ENCODE measurements at places on chromosomes 2 and 18.
A peak's percentile ranks its signal among the peaks of the same experiment; 100 is the strongest.

DNA sequence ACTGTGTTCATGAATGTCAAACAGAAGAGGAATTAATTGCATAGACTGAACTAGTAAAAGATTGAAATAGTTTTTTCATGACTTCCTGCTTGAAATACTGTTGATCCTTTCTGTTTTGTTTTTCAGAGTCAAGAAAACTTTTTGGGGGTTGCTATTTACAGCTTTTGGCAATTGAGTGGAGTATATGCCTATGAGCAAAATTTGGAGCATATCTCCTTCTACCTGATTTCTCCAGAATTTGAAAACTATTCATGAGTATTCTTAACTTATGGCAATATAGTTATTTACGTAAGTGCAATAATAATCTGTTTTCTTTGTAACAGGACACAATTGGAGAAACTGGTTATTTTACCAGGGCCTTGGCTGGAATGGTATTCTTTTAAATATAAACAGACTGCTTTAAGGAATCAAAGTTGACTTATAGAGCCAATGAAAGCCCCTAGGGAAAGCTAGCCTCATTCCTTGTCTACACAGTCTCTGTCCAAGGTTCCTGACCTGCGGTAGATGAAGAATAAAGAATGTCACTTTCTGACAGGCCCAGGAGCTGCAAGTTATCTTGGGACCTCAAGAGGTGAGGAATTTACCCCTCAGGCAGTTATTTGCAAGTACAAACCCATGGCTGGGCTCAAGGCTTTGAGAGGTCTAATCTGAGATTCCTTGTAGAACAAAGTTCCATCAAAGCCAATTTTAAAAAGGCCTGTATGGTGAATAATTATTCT lies 193.5 kb upstream of the NDUFV2 start:
- no peak for DNase-seq

DNA sequence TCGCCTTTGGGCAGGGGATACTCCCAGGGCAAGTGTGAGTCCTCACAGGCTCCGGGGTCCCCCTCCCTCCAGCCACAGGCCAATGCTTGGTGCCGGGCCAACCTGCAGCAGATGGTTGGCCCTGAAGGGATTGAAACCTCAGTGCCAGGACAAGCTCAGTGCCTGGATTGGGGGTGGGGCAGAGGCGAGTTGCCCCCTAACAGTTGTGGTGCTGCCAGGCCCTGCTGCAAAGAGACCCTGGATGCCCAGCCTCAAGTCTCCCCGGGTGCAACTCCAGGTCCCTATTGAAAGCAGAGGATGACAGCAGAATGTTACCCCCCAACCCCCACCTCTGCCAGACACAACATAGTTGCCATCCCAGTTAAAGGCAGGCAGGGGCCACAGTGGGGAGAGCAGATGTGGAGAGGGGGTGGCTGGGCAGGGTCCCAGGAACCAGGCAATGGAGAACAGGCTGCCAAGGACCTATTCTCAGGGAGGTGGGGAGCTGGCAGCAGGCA lies 9.5 kb upstream of the RNF103 start:
- DNase-seq, result no peak

DNA sequence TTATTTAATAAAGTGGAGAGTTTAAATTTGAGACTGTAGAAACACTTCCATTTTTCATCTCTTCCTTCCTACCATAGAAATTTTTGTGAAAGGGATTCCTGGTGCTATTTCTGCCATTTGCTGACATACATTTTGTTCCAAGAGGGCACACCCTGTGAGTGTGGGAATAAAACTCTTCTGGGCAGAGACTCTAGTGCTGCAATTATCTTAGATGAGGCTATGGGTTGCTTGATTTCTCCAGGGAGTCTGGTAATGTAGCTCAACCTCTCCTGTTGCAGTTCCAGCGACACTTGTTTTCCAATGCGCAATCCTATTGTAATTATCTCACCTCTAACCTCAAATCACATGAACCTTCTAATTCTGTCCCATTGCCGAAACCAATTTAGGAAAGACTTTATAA lies 60.1 kb upstream of the ZSWIM2 start:
- DNase-seq, result no peak

DNA sequence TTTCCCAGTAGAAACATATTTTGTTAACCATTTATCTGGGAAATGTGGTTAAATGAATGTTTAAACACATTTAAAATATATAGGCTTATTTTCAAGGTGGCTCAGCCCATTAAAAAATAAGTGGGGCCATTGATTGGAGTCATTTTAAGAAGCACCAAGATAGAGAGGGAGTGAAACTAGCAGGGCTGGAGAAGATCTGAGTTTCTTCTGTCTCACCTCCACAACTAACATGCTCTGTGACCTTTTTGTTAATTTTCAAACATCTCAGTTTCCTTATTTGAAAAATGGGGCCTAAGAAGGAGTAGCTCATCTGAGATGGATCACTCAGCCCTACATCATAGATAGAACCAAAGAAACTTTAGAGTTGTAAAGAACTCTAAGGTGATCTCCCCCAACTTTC lies 254.8 kb downstream of the KCNS3 start:
- DNase-seq, result no peak

- DNase-seq, result no peak
These were observed 6.1 kb downstream of the CHMP1B start for GRCh38 chr18:11857177-11857887.

DNA sequence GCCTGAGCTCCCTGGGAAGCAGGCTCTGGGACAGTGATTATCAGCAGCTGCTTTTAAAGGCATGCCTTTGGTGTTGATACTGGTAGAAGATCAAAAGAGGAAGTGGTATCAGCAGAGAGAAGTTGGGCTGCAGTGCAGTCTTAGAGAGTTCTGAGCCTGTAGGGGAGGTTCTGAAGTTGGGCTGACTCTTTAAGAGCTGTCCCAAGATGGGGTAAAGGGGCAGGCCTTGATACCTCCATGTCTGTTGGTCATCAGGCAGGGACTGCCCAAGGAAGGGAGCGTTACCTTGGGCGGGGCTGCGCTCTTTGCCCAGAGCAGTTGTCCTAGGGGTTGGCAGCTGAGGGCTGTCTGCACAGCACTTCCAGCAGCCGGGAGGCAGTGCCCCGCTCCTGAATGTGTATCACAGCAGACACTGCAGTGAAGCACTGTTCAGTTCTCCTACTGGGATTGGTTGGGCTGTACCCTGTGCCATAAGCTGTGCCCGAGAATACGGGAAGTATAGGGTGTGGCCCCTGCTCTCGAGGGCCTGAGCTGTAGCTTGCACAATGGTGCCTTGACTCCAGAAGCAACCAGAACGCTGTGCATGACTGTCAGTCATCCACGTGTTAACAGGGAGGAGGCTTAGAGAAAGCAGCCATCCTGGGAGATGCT lies 177.0 kb downstream of the CTIF start:
- DNase-seq, result no peak

- peak; percentile 60 for DNase-seq
These were observed 830 bp downstream of the DNER start for GRCh38 chr2:229713371-229714079.

DNA sequence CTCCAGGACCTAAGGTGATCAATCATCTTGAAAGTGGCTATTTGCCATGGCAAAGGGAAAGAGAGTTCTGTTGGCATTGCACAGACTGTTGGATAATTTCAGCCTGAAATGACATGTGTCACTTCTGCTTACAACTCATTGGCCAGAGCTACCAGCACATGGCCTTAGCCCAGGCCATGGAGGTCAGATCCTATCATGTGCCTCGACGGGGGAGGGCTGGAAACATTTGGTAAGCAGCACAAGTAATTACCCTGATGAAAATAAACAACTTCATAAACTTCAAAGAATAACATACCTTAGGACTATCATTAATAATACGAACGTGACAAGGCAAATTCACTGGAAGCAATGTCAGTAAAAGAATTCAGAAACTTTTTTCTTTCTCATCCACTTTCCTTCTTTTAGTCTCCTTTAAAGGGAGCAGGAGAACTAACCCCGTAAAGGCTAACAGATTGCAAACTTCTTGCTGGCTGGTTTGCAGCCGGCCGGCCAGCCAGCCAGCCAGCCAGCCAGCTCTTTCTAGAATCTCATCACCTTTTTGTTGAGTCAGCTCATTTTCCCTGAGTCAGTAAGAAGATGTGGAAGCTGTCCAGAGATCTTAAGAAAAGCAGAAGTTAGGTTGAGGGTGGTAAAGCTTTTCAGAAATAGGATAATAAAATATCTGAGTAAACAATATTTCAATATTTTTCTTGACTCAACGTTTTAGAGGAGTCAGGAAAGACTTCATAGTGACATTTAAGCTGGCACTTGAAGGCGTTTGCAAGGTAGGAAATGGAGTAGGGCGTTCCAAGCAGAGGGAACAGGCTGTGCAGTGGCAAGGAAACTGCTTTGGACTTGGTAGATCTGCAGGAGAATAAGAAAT lies 31.9 kb downstream of the CNRIP1 start:
- no peak for DNase-seq

DNA sequence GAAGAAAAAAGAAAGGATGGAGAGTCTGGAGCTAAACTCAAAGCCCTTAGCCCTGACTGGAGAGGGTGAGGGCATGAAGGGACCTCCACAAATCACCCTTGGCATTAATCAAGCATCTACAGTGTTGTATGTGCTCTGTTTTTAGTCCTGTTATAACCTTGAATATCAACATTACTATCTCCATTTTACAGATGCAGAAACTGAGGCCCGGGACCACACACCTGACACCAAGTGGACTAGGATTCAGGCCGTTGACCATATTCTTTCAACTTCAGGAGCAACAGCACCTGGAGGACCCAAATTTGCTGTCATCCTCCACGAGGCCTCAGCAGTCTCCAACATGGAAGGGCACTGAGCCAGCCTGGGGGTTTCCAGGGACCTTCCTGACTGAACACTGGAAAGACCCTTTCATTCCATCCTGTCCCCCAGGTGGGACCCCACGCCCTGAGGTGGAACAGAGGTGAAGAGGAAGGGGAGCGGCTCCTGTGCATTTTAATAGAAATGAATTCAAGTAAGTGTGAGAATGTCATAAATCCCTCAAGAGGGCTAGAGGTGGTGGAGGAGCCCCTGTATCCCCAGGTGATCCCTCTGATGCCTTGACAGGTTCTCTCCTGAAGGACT lies 41.0 kb downstream of the SERTAD2 start:
- no peak for DNase-seq

DNA sequence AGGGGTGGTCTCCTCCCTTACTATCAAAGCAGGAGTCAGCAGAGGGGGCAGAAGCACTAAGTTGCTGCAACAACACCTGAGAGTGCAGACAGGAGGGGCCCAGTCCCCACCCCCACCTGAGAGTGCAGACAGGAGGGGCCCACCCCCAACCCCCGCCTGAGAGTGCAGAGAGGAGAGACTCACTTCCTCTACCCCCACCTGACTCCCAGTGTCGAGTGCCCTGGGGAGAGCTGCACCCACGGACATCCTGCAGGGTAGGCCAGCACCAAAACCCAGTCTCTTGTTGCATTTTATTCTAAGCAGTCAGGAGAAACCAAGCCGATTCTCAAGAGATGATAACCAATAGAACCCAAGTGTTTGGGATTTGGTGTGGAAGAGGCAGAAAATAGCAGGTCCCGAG lies 78.4 kb downstream of the NAPG start:
- no peak for DNase-seq

GRCh38 chr2:142425551-142425950 lies 294.7 kb upstream of the LRP1B start:
- no peak for DNase-seq

GRCh38 chr2:196914867-196915460 lies 11.5 kb downstream of the PGAP1 start:
- no peak for DNase-seq

DNA sequence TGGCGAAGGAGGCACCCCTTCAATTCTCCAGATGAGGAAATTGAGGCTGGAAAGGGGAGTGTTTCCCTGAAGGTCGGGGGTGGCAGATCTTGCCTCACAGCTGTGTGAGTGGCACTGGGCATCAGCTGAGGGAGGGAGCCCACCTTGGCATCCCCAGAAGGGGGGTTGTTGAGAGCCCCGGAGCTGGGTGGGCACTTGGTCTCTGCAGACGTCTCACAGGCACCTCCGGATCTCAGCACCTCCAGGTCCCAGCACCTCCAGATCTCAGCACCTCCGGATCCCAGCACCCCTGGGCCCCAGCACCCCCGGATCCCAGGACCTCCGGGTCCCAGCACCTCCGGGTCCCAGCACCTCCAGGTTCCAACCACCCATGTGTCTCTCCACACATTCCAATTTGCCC lies 137.9 kb downstream of the NFATC1 start:
- no peak for DNase-seq

- DNase-seq, result no peak
These were observed 905.1 kb upstream of the FSHR start for GRCh38 chr2:50059462-50059861.

DNA sequence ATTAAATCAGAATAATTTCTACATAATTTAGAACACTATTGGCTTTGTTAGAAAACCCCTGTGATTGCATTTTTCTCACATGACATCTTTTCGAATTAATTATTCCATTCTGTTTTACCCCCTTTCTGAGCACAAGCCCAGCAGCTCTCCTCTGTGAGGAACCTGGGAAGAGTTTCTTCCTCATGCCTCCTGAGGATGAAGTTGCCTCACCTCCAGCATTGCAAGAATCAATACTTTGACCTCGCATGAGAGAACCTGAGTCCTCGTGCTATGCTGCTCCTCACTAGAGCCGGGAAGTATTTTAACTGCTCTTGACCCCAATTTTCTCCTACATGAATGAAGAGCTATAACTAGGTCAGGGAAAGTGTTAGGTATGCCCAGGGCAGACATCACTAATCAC lies 77.1 kb upstream of the RAPH1 start:
- no peak for DNase-seq

GRCh38 chr2:151819920-151820319 lies 8.3 kb downstream of the ARL5A start:
- no peak for DNase-seq

GRCh38 chr18:34528177-34528576 lies 181.9 kb upstream of the DTNA start:
- no peak for DNase-seq

- DNase-seq, result no peak
These were observed 307.5 kb upstream of the REG3G start for GRCh38 chr2:78718024-78718423.

DNA sequence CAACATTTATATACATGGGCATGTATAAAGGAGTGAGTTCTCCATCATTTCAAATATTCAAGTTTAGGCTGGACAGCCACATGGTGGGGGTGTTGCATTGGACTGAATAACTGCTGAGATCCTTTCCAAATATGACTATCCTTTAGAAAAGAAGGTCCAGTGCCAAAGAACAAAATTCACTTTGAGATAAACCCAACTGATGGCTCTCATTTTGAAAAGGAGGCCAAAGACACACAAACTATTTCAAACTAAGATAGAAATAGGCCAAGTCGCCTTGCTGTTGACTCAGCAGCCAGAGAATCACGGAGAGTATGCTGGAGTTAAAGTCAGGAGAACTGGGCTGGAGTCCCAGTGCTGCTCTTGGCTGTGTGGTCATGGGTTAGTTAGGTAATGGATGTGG lies 204.5 kb upstream of the LRATD1 start:
- DNase-seq, result no peak

- no peak for DNase-seq
These were observed 471.4 kb downstream of the CMPK2 start for GRCh38 chr2:6394276-6394675.

GRCh38 chr2:106085181-106085940 lies 108.7 kb downstream of the UXS1 start:
- no peak for DNase-seq

DNA sequence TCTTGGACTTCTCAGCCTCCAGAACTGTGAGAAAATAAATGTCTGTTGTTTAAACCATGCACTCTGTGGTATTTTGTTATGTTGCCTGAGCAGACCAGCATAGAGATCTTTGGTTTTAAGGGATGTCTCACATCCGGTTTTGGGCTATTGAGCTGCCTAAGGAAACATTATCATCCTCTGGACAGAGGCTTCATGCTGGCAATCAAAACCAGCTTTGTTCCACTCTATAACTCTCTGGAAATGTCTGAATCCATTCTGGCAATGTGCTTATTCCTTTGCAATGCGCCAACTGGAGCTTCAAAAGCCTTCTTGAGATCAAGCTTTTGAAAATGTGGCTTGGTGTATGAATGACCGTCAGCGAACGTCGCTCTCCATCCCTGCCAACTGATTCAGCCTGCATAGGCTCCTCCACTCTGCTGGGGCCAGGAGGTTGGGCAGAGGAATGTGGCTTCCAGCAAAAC lies 183.6 kb upstream of the MGAT5 start:
- DNase-seq, result no peak
